ENCODE measurements at places on chromosomes 6 and 20.
A peak's percentile ranks its signal among the peaks of the same experiment; 100 is the strongest.

- peak; percentile 79 for DNase-seq
Observed at GRCh38 chr6:25179051-25179778, 100.0 kb upstream of the CARMIL1 start.

GRCh38 chr20:10771435-10772140 lies 97.8 kb upstream of the JAG1 start:
- DNase-seq, result no peak

DNA sequence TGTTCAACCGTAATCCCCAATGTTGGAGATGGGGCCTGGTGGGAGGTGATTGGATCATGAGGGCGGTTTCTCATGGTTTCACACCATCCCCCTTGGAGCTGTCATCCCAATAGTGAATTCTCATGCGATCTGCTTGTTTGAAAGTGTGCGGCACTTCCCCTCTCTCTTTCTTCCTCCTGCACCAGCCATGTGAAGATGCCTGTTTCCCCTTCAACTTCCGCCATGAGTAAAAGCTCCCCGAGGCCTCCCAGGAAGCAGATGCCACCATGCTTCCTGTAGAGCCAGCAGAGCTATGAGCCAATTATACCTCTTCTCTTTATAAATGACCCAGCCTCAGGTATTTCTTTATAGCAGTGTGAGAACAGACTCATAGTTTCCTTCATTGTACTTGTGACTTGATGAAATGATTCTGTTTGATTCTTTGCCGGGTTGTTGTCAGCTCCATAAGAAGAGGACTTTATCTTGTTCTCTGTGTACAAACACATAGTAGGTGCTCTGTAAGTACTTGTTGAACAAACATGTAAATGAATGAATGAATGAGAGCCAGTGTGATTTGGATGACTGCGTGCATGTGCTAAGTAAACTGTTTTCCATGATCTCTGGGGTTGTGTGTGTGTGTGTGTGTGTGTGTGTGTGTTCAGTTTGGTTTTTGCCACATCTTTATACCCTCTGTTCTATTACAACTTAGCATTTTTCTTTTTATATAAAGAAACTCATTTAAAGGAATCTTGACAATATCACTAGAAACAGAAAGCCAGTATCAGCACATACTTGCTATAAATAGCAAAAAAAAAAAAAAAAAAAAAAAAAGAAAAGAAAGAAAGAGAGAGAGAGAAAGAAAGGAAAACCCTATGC lies 22.5 kb upstream of the PTGIS start:
- DNase-seq, result peak; percentile 56

- DNase-seq, result no peak
Observed at GRCh38 chr20:19976595-19977372, 40.4 kb upstream of the NAA20 start.

DNA sequence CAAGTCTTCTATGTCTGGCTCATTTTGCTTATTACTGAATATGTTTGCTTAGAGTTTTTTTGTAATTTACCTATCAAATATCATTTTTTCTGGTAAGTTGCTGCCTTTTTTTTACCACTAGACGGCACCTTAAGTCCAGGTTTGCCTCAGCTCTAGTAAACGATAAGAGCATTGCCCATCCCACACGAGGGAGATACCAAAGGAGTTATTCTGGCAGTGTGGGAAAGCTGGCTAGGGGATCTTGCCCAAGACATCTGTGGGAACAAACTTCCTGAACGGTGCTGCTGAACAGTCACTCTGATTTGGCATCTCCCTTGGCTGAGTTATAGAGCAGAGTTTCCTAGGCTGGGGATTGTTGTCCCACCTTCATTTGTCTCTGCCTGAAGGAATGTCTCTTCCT lies 306.4 kb downstream of the COL12A1 start:
- no peak for DNase-seq

Data from activated CD4-positive, alpha-beta T cell treated with anti-CD3 and anti-CD28 coated beads, Interleukin-2, amount 50 U/mL, for 16 hours (primary cell).